ENCODE measurements at places on chromosomes 2 and 18. TPM values are rescaled to one million over a fixed set of nuclear protein-coding genes. Genes with fewer than 3 reads are reported as not detected.
A peak's percentile ranks its signal among the peaks of the same experiment; 100 is the strongest.

GRCh38 chr2:65353046-65353445, 79.4 kb downstream of the SPRED2 start:
- H3K27me3 ChIP-seq, result no peaks in the 10 kb centered on the region
- H3K36me3 ChIP-seq, result no peaks in the 10 kb centered on the region
- no peak overlapping the region for H3K27ac ChIP-seq

PID1 gene
- 3.6 TPM for total RNA-seq

DNA sequence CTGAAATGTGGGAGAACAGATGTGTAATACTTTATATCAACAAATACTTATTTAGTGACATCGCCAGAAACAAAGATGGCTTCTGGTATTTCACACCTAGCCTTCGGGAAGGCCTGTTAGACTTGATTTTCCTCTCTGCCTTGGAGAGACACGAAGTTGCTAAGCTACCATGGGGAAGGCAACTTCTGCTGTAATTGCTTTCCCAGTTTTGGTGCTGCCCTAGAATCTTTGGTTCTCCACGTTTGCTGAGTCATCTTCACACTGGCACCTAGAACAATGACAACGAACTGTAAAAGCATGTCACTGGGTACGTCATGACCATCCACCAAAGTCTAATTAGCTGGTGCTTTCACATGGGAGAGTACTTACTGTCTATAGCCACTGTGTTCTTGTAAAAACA, 58.7 kb upstream of the ACTR3 start:
- H3K27ac ChIP-seq, result no peak overlapping the region
- no peaks in the 10 kb centered on the region for H3K27me3 ChIP-seq
- no peak for DNase-seq
- H3K4me1 ChIP-seq, result no peaks in the 10 kb centered on the region
- no peaks in the 10 kb centered on the region for H3K36me3 ChIP-seq
- no peak overlapping the region for H3K4me3 ChIP-seq

DNA sequence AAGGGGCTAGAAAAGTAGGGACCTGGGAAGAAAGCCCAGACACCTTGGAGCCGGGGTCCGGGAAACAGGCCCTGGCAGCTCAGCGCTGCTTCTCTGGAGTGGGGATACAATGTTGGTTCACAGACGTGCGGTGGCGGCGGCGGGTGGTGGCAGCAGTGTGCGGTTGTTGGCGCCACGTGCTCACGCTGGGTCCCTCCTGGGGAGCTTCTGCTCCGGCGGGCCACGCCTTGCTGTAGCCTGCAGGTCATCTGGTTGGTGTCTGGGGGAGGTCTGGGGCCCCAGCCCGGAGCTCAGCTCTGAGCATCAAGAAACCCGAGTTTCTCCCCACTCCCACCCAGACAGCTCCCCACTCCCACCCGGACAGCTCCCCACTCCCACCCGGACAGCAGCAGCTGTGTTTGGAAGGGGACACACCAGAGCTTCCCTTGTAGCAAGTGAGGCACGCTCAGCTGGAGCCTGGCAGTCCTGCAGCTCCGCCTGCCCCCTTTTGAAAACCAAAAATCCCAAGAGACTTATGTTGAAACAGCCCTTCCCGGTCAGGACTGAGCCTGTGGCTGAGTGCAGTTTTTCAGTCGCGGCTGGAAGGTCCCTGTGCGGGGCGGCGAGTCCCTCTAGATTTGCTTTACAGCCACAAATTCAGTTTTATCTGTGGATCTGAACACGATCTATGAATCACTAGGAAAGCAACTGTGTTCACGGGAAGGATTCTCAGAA, 46.9 kb downstream of the NFATC1 start:
- H3K27me3 ChIP-seq, result no peaks in the 10 kb centered on the region
- H3K36me3 ChIP-seq, result no peaks in the 10 kb centered on the region

CYP27C1 gene
- total RNA-seq, result 0.15 TPM

VWC2L gene
- not detected for total RNA-seq

DNA sequence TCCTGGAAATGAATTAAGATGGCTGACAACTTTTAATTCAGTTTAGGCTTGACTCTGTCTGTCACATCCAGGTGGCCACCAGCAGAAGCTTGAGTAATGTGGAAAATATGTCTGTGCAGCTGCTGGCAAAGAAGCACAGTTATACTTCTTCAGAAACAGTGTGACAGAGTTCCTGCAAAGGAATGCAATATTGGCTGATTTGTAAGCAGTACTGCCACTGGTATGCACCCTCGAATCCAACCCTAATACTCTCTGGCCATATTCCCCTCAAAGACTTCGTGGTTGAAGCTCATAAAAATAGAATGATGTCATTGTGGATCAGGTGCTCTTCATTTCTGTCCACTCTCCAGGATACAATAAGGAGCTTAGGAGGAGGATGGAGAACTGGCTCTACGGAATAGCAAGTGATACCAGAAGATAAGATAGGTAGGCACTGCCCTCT, 86.2 kb downstream of the METTL8 start:
- no peak overlapping the region for H3K4me3 ChIP-seq
- H3K36me3 ChIP-seq, result no peaks in the 10 kb centered on the region
- peak overlapping the region; percentile 37 for H3K27ac ChIP-seq
- H3K27me3 ChIP-seq, result no peaks in the 10 kb centered on the region

DNA sequence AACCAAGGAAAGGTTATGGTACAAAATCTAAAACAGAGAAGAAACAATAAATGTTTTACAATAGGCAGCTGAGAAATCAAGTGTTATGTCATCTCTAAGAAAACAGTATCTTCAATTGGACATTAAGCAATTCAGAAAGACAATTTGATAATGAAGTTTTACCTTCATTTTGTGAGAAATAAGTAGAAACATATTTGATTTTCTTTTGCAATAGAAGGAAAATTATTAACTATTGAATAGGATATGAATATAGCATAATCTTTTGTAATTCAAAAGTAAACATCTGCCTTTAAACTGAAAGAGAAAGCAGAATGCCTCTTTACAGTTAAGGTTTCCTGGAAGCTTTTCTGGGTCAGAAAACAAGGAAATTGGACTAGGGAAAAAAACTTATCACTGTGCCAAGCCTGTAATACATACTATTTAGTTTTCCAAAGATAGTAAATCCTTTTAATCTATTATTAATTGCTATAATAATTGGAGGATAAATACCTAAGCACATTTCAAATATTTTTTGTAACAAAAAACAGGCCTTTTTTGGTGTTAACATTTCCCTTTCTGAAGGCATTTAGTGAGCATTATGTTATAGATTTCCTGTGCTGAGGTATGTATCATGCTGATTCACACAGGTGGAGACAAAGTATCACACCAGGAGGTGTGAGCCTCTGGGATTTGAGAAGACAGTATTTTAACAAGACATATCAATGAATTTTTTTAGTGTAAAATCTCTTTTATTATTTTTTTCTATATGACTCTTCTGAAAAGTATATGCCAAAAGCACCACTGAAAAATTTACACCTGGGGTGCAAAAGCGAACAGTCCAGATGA, 947.0 kb upstream of the CDH2 start:
- no peaks in the 10 kb centered on the region for H3K36me3 ChIP-seq
- H3K27ac ChIP-seq, result no peak overlapping the region
- DNase-seq, result no peak
- no peaks in the 10 kb centered on the region for H3K4me1 ChIP-seq
- H3K4me3 ChIP-seq, result no peak overlapping the region

DNA sequence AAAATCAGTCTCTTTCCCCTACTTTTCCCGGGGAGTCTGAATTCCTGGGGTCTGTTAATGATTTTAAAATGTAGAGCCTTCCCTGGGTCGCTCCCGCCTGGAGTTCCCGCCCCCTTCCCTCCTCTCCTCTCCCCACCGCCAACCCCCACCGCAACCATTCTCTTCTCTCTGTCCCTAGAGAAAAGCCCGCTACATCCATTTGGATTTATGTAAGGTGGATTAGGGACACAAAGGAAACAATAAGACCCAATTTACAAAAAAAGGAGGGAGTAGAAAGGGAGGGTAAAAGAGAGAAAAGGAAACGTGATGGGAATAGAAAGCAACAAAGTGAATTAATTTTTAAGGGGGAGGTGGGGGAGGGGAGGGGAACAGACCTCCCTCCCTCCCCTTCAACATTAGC, 2.2 kb downstream of the EPHA4 start:
- no peak for DNase-seq
- H3K4me3 ChIP-seq, result peak overlapping the region; percentile 72
- peaks cover 14% of the 10 kb centered on the region for H3K27me3 ChIP-seq
- peaks cover 7% of the 10 kb centered on the region for H3K36me3 ChIP-seq
- H3K4me1 ChIP-seq, result peaks cover 30% of the 10 kb centered on the region
- H3K27ac ChIP-seq, result no peak overlapping the region

DNA sequence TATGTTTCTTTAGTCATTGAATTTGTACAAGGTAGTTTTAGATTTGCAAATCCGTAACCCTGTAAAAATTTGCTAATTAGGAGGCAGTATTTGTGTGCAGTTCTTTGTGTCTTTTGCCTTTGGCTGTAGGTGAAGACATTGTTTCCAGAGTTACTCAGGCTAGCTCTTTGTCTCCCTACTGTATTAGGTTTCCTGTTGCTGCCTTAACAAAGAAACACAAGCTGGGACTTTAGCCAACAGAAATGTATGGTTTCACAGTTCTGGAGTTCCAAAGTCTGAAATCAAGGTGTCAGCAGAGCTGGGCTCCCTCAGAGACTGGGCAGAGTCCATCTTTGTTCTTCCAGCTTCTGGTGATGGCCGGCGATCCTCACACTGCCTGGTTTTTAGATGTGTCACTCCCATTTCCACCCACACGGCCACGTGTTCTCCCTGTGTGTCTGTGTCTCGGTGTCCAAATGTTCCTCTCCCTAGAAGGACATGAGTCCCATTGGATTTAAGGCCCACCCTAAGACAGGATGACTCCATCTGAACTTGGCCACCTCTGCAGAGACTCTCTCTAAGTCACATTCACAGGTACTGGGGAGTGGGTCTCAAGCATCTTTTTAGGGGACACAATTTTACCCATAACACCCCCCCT, 309.7 kb downstream of the GALR1 start:
- H3K27me3 ChIP-seq, result no peaks in the 10 kb centered on the region
- H3K4me3 ChIP-seq, result no peak overlapping the region
- H3K27ac ChIP-seq, result no peak overlapping the region
- H3K4me1 ChIP-seq, result no peaks in the 10 kb centered on the region
- DNase-seq, result no peak

ANKRD30B gene
- not detected for total RNA-seq

- H3K4me3 ChIP-seq, result no peak overlapping the region
- no peak overlapping the region for H3K27ac ChIP-seq
- H3K4me1 ChIP-seq, result no peaks in the 10 kb centered on the region
- peaks cover 77% of the 10 kb centered on the region for H3K36me3 ChIP-seq
- no peak for DNase-seq
- H3K27me3 ChIP-seq, result no peaks in the 10 kb centered on the region
Measured at GRCh38 chr2:24285484-24286152, 74.7 kb downstream of the ITSN2 start.

DNA sequence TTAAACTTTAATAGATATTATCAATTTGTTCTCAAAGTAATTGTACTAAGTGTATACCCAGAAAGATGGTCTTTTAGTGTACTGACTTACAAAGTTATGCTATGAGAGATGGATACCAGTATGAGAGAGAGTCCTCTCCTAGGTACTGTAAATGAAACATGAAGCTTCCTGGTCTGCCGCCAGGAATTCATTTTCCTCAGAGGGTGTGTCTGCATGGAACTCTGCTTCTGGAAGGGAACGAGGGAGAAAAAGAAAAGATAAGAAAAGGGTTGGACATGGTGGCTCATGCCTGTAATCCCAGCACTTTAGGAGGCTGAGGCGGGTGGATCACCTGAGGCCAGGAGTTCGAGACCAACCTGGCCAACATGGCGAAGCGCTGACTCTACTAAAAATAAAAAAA, 2.2 kb upstream of the SSB start:
- no peak overlapping the region for H3K27ac ChIP-seq
- H3K27me3 ChIP-seq, result no peaks in the 10 kb centered on the region
- no peak for DNase-seq
- no peak overlapping the region for H3K4me3 ChIP-seq
- H3K36me3 ChIP-seq, result peaks cover 8% of the 10 kb centered on the region

DNA sequence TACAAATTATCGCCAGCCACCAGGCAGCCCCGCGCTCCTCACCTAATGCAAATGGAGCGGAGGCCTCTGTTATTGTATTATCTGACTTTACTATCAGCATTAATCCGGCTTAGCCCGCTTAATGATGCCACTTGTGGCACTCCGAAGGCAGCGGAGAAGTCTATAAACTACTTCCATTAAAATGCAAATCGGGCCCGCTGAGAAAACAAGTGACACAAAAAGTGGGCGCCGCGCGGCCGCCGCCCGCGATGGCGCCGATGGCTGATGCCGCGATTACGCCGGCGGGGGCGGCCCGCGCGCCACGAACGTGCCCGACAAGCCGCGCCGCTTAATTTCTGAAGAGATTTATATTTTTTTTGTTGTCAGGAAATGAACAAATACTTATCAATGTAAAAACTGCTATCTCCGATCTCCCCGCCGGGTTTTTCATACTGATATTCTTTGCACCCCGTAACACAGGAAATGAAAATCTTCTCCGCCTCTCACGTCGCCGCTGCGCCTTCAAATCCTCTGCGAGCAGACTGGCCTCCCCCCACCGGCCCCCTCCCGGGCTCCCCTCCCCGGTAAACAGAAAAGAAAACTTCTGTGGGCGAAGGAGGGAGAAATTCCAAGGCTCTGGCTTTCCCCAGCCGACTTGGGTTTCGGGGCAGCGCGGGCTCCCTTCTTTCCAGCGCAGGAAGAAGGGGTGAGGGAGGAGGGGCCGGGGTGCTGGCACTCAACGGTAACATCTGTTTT, 221.8 kb downstream of the INSIG2 start:
- H3K4me1 ChIP-seq, result no peaks in the 10 kb centered on the region
- peak; percentile 13 for DNase-seq
- H3K27ac ChIP-seq, result peak overlapping the region; percentile 79
- H3K27me3 ChIP-seq, result no peaks in the 10 kb centered on the region
- H3K4me3 ChIP-seq, result peak overlapping the region; percentile 56
- no peaks in the 10 kb centered on the region for H3K36me3 ChIP-seq

SELENOI gene
- total RNA-seq, result 15.7 TPM

FN1 gene
- total RNA-seq, result 138 TPM

GRCh38 chr2:239238839-239239606, 161.8 kb downstream of the HDAC4 start:
- peak overlapping the region; percentile 60 for H3K27ac ChIP-seq
- no peak for DNase-seq
- H3K27me3 ChIP-seq, result no peaks in the 10 kb centered on the region
- H3K4me3 ChIP-seq, result no peak overlapping the region

GRCh38 chr2:74559912-74560311, 5.4 kb downstream of the DOK1 start:
- H3K4me1 ChIP-seq, result peaks cover 16% of the 10 kb centered on the region
- H3K4me3 ChIP-seq, result no peak overlapping the region
- peaks cover 31% of the 10 kb centered on the region for H3K27me3 ChIP-seq
- no peak for DNase-seq
- H3K27ac ChIP-seq, result no peak overlapping the region

All from heart right ventricle (tissue), 16 donors.